Renal cortex interstitium (tissue), 15 donors: ENCODE measurements at places on chromosomes 5 and 9.

- DNase-seq = no peak
These were observed 9.9 kb downstream of the POLR3G start for GRCh38 chr5:90484540-90484939.

GRCh38 chr9:2083479-2083878 lies 68.3 kb downstream of the SMARCA2 start:
- DNase-seq = no peak

GRCh38 chr5:173633304-173633703 lies 16.9 kb upstream of the BOD1 start:
- no peak for DNase-seq

GRCh38 chr9:114754581-114754980 lies 51.3 kb downstream of the TNFSF15 start:
- DNase-seq = no peak

GRCh38 chr5:133933670-133934295 lies 34.6 kb downstream of the C5orf15 start:
- DNase-seq = no peak

DNA sequence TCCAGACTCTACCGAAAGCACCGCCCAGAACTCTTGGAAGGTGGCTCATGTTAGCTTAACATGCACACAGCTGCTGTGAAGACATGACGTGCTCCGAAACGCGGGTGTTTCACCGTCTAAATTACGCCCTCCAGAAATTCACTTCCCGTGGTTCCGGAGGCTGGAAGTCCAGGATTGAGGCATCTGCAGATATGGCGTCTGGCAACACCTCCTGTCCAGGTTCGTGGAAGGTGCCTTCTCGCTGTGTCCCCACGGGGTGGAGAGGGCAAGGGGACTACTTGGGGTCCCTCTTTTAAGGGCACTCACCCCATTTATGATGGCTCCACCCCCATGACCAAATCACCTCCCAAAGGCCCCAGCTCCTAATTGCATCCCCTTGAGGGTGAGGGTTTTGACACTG lies 348.0 kb upstream of the IRX2 start:
- DNase-seq = no peak

DNA sequence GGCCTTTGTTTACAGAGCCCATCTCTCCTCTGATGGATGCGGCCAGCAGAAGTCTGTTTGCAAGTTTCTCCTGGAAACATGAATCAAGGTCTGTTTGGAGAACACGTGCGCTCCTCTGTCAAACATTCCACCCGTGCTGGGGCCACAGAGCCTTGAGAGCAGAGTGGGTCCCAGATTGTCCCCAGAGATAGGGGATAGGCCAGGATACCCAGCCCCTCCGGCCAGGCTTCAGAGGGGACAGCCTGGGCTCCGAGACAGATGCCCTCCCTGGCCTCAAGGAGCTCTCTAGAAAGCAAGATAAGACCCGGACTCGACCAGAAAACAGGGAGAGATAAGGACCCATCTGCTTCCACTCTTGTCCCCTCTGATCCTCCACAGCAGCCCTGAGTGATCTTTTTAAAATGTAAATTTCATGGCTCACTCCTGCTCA lies 40.4 kb upstream of the HAND1 start:
- no peak for DNase-seq

GRCh38 chr5:120457839-120458507 lies 6.1 kb upstream of the PRR16 start:
- no peak for DNase-seq

- no peak for DNase-seq
These were observed 1.4 kb downstream of the RALGPS1 start for GRCh38 chr9:126915846-126916543.

- DNase-seq = no peak
These were observed 78.9 kb downstream of the GOLPH3 start for GRCh38 chr5:32095261-32095671.

- DNase-seq = no peak
These were observed 60.8 kb downstream of the MEGF10 start for GRCh38 chr5:127351418-127351817.

GRCh38 chr9:35158501-35159280 lies 3.1 kb upstream of the UNC13B start:
- DNase-seq = no peak

GRCh38 chr9:132366481-132366880 lies 11.7 kb upstream of the SETX start:
- no peak for DNase-seq
